ENCODE measurements at places on chromosomes 3 and 15. TPM values are rescaled to one million over a fixed set of nuclear protein-coding genes. Genes with fewer than 3 reads are reported as not detected.

DNA sequence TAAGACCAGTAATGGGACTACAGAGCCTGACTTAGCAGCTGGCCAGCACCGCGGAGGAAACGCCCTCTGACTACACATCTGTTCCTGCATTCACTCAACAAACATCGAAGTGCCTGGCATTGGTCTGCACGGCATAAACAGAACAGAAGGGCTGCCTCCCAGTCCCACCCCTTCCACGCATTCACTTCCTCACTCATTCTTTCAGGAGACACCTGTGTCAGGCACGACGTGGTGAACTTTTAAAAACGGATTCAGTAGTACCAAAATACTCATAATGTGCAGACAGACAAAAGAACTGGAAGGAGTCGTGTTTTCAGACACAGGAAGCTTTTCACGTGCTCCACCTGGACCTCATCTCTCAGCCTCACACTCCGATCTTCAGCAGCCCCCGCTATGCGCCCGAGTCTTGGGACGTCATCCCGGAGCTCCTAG, 123.3 kb downstream of the XXYLT1 start:
- no peak for DNase-seq

- DNase-seq: no peak
Observed at GRCh38 chr3:4261406-4261805, 41.8 kb upstream of the SETMAR start.

DNA sequence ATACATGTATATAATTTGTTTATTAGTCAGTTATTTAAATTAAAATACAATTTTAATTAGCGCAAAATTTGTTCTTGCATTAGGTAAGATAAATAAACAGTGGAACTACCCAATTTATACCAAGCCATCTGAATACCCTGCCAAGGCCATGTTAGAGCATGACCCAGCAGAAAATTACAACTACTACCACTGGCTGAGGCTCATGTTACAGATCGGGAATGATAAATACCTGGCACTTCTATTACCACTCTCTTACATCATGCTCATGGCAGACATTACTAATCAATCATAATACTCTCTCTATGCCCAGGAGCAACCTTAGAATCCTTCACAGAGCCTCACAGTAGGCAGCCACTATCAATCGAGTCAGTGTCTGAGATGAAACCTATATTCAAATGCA, 21.2 kb upstream of the LMOD3 start:
- DNase-seq: peak; percentile 41

DNA sequence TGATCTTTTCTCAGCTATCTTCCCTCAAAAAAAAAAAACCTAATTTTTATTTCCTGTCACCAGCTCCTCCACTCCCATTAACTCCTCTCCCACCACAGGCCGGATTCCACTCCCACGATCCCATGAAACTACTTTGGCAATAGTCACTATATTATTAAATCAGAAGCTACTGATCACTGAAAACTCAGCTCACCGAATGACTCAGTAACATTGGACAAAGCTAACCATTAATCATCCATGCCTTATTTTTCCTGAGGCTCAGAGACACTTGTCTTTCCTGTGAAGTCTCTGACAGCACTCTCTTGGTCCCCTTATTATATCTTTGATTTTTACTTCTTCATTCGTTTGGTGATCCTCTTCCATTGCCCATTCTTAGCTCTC, 260.2 kb downstream of the CGGBP1 start:
- no peak for DNase-seq

- no peak for DNase-seq
Observed at GRCh38 chr3:80159990-80160506, 392.2 kb upstream of the ROBO1 start.

The PCOLCE2 gene
- not detected for total RNA-seq

DNA sequence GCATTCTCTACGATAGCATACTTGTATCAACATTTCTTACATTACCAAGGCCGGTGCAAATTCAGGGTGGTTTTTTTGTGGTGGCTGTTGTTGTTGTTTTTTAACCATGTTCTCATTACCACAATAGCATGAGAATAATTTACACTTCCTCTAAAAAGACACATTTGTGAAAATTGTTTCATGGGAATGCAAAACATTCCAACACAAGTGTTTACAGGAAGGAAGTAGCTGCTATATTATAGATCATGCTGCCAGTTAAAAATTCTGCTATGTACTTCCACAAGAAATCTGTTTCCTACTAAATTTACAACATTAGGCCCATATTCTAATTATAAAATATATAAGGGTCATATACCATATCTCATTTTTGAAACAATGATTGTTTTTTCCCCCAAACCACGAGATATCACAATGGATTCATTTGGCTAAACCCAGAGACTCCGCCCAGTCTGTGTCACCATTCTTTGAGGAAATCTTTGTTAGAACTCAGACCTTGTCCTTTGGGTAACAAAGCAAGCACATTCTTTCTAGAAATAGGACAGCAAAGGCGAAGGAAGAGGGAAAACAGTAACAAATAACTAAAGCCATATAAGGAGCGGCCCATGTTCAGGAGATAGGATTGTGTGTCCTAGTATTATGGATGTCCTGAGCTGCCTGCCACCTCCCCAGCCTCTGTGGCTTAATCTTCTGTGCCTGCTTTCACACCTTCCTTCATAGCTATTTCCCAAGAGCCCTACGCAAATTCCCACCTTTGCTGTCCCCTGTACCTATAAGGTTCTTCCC, 60.1 kb downstream of the UACA start:
- no peak for DNase-seq

- DNase-seq: no peak
Observed at GRCh38 chr3:108899530-108899929, 54.1 kb downstream of the GUCA1C start.

DNA sequence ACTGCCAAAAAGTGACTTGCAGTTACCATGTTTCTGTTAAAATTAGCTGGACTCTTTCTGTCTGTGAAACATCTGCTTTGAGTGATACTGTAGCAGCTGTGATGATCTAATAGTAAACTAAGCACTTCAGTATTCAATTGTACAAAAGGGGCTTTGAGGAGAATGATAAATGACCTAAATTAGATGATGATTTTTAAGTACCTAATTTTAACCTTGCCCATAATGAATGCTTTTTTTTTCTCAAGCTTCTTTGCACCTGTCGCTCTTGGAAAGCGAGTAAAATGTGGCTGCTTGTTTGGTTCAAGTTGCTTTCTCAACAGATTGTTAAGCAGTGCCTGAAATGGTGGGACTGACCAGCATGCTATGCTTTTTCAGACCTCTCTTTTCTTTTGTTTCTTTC, 752.3 kb downstream of the EPHA3 start:
- DNase-seq: peak; percentile 89

- peak; percentile 58 for DNase-seq
Observed at GRCh38 chr15:74768771-74769342, 13.0 kb upstream of the CSK start.
